ENCODE measurements at places on chromosomes 2 and 18.

- no peak for DNase-seq
Observed at GRCh38 chr18:58468191-58468590, 160.7 kb downstream of the ALPK2 start.

- no peak for DNase-seq
Observed at GRCh38 chr18:47484068-47484467, 232.6 kb upstream of the SKOR2 start.

DNA sequence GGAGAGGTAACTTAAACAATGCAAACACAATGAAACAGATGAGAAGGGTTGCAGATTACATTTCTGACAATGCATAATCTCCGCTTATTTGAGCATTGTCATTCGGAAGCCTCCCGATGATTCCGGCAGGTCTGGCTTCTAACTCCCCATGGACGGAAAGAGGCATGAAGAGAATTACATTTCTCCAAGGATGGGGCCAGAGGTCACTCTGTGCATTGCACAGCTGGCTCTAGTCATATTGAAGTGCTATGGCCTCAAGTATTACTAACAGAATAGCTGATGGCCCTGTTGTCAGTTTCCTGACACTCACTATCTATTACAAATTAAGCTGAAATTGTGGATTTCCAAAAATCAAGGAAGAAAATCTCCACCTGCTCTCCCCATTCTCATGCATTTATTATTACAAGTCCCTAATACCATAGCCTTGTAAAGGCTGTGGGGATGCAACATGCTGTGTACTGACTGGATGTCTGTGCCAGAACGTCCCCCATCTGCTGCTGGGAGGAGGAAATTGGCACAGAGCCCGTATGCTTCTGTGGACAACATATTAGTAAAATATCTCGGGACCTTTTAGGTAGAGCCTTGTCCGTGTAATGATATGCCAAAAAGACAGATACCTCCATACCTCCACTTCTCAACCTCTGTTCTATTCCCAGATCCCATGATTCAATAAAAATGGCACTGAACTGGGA, 168.1 kb downstream of the SETBP1 start:
- DNase-seq: no peak

- no peak for DNase-seq
Observed at GRCh38 chr18:25457601-25458000, 105.6 kb upstream of the ZNF521 start.

GRCh38 chr18:63286926-63287325, 32.6 kb downstream of the BCL2 start:
- no peak for DNase-seq

DNA sequence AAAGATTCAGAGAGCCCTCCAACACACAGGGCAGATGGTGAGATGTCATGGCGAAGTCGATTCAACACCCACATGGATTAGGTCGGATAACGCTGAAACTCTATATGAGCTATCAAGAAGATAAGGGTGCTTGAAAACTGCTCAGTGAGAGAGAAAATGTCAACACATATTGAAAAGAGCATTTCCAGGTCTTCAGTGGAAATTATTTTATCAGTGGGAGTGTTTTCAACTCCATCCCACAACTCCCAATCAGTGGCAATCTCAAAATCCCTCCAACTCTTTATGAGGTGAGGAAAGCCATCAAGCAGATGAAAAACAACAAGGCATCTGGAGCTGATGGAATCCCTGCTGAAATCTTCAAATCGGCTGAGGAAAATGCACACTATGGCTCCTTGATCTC, 104.5 kb upstream of the KLHL14 start:
- no peak for DNase-seq

DNA sequence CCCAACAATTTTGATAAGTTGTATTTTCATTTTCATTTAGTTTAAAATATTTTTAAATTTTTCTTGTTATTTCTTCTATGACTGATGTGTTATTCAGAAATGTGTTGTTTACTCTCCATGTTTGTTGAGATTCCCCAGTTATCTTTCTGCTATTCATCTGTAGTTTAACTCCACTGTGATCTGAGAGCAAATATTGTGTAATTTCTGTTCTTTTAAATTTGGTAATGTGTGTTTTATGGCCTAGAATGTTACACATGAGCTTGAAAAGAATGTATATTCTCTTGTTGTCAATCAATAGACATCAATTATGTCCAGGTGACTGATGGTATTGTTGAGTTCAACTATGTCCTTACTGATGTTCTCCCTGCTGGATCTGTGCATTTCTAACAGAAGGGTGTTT, 188.2 kb downstream of the CYP26B1 start:
- DNase-seq: no peak
